Erythroblast (primary cell): ENCODE measurements at places on chromosomes 1 and 21.

GRCh38 chr1:54997711-54997986, 1.1 kb upstream of the BSND start:
- DNase-seq: no peak

- no peak for DNase-seq
Measured at GRCh38 chr1:219271818-219272535, 98.3 kb downstream of the LYPLAL1 start.

GRCh38 chr1:107153014-107153413, 12.2 kb downstream of the NTNG1 start:
- no peak for DNase-seq

DNA sequence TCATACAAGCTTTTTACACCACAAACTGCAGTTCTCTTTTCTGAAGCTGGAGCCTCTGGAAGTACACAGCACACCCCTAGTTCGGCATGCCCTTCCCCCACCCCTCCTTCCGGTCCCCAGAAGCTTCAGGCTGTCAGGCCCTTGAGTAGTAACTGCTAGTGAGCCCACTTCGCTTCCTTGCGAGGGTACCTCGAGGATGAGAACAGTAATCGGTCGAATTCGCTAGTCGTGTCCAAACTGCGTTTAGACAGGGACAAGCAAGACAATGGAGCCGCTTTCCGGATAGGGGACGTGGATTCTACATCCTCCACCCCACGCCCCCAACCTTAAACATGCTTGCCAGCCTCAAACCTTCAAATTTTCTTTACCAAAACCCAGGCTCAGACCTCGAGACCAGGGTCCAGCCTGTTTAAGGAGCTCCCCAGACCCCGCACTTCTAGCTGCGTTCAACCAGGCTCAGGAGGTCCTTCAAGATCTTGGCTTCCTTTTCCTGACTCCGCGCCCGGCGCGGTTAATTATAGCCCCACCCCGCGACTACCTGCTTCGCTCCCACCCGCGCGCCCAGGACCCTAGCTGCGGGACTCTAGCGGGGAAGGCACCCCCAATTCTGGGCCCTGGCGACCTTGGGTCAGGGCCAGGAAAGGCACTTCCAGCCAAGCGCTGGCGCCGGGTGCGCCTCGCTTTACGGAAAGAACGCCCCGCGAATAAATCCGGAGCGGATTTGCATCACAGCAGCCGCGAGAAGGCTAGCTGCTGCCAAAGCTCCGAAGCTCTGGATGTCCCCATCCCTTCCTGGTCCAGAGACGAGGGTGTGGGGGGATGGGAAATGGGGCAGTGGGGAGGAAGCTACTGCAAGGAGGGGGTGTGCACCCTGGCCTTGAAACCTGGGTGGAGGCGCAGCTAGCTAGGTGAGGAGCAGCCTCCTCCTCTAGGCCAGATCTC, 8.1 kb upstream of the TSPAN1 start:
- DNase-seq: no peak

DNA sequence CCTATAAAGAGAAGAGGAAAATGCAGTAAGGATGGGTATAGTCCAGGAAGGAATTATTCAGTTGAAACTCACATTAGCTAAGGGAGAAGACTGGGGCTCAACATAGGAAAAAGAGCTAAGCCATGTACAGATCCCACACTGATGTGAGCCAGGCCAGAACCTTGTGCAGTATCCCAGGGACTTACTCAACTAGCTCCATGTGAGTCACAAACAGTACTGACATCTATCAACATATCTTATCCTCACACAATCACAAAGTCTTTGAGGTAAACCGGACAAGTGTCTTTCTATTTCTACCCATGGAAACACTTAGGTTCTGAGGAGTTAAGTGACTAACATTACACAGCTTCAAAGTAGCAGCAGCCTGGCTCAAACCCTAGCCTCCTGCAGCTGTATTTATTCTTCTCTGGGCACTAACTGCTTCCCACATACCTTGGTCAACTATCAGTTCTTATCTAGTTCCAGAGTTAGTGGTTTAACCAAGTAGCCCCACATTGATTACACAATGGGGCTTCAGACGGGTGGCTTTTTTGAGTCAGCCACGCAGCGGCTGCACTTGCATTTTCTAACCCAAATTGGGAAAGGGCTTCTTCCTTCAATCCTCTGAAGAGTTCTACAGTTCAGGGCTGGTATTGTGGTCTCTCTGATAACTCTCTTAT, 9.5 kb downstream of the CD5L start:
- DNase-seq: no peak

- DNase-seq: no peak
Measured at GRCh38 chr1:205370780-205371179, 14.1 kb upstream of the KLHDC8A start.

DNA sequence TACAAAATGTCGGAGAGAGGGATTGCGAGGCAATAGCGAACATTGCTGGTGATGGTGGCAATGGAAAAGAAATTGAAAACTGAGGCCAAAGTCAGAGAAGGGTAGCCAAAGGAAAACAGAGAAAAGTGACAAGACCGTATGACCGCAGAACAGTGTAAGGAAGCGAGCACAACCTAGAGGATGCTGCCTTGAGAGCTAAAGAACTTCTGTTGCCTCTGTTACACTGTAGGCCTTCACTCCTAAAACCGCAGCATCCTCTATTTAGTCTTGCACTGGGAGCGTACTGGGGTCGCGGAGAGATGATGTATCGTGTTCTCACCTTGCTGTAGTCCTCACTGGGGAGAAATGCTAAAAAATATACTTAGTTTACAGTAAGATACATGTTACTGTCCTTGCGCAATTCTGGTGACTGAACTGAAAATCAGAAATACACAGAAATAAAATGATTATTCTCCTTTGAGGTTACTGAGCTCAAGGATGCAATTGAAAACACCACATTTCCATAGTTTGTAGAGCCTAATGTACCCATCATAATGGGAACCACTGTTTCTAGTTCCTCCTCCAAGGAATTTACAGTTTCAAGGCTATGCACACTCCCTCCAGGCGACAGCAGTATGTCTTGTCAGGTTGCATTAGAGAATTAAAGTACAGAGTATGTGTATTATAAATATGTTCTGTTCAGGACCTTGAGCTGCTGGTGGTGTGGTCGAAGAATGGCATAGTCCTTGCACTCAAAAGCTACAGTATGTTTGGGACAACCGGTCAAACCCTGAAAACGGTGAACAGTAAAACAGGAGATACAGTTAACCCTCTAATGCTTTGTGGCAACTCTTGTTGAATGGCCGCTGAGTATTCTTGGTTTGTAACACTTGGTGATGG, 1.3 kb downstream of the NEK7 start:
- DNase-seq: peak; percentile 72

DNA sequence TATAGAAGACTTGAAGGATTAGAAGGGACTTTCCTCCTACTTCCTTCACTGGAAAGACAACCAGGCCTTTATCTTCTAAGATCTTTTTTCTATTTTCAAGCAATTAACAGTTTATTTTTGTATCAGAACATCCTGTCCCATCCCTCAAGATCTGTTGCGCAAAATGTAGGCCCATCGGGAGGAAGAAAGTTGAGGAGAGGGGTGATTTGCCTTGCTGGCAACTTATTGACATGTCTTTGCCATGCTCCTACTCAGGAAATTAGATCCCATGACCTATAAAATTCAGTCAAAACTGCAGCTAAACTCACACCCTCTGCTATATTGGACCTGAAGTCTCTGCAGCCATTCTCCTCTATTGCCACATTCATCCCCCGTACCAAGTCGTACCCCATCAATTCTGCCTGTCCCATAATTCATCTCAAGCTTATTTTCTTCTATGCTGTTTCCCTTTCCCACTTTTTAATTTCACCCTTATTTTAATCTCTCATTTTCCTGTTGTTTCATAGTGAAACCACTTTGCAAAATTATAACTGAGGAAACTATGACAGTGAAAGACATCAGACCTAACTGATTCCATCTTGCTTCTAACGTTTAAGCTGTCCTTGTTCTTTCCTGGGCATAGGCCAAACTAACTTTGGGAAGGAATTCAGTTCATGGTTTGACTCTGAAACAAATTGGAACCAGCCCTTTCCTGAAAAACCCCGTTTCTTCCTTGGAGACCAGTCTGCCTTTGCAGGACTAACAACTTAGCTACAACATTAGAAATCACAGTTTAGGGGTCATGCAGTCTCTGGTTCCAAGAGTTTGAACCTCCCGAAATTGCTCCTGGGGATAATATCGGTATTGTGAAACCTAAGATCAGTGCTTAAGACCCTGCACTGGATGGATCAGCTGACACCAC, 195.7 kb upstream of the PTBP2 start:
- no peak for DNase-seq

DNA sequence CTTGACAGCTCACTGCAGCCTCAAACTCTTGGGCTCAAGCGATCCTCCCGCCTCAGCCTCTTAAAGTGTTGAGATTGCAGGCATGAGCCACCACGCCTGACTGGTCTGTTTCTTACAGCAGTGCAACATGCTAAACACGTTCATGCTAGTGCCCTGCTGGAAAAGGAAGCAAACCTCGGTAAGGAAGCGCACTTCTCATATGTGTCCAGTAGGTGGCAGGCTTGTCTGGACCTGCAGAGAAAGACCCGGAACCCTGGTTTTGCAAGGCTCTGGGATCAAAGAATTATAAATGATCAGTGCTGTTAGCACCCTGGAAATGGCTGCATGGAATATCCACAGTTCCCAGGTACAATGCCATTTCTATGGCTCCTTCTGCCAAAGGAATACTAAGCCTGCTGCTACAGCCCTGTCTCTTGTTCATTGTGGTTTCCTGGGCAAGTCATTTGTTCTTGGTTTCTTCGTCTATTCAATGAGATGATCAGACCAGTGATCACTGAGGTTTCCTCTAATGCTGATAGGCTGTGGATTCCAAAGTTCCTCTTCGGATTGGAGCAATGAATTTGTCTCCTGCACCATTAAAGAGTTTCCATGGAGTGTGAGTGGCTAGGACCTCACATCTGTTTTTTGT, 15.9 kb downstream of the RNU5D-1 start:
- peak; percentile 82 for DNase-seq

- DNase-seq: no peak
Measured at GRCh38 chr1:55612988-55613387, 397.8 kb upstream of the USP24 start.

GRCh38 chr1:7707527-7707926, 63.6 kb upstream of the VAMP3 start:
- no peak for DNase-seq

GRCh38 chr1:230430499-230430898, 4.4 kb upstream of the PGBD5 start:
- no peak for DNase-seq

DNA sequence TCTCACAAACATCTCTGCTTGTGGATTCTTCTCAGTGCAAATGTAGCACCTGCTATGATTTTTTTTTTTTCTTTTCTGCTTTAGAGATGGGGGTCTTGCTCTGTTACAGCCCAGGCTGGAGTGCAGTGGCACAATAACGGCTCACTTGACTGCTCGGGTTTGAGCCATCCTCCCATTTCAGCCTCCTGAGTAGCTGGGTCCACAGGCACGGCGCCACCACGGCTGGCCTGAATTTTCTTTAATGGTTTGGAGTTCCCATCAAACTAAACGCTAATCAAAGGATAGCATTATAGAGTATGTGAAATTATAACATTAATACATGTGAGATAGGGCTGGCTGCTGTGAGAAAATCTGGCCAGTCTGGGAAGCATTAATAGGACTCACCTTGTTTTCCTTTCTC, 7.2 kb upstream of the PTGER3 start:
- DNase-seq: no peak

DNA sequence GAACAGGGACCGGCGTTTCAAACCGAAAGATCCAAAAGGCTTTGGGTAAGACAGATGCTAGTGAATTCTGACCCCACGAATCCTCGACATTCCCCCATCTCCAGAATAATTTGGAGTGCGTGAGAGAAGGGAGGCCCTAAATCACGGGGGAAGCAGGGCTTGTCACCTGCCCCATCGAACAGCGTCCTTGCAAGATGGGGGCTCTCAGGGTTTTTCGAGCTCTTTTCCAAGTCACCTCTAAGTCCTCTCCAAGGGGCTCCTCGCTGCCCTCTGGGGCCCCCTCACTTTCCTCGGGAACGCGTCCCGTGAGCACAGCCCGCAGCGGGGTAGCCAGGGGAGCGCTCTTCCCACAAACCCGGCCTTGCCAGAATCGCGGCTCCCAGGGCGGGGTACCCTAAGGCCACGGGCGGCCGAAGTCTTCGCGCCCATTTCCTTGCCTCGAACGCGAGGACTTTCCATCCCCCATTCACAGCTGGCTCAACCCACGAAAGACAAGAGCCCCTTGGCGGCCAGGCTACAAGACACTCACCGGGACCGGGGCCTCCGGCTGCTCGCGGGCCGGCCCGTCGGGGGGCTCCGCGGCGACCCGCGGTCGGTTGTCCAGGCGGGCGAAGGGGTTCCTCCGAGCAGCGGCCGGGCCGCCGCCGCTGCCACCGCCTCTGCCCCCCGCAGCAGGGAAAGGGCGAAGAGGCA, 546 bp downstream of the DONSON start:
- peak; percentile 72 for DNase-seq

DNA sequence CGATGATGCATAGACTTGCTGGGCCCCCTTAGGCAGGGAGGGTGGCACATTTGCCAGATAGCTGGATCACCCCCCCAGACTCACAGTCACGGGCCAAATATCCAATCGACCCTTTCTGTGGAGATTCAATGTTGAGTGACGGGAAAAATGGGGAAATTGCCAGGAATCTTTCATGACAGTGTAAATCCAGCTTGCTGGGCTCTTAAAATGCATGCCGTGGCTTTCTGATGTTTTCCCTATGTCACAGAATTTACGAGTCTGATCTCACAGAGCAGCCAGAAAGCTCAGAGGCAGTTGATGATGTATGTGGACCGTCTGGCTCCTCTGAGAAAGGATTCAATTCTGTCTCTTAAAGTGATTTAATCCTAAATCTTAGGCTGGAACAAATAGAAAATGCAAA, 150.1 kb upstream of the ZNF644 start:
- no peak for DNase-seq

DNA sequence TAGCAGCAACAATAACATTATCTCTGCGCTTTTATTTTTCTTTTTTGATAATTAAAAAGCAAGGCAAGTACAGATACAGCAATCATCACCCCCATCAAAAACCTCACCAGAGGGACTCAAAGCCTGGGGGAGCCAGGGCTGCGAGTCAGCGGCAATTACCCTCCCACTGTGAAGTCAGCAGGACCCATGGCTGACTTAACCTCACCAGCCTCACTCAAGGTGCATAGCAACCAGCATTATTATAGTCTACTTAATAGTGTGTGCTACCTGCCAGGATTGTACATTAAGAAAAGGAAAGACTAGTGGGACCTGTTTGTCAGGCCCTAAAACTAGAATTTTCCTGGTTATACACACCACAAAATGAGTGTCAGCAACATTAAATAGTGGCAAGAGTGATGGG, 28.9 kb upstream of the SERBP1 start:
- DNase-seq: no peak
